Stimulated activated effector memory CD8-positive, alpha-beta T cell treated with anti-CD3 and anti-CD28 coated beads, Interleukin-12 subunit alpha, Interleukin-12 subunit beta, amount 100 ng/mL, for 72 hours (primary cell): ENCODE measurements at places on chromosomes 6 and 20.

DNA sequence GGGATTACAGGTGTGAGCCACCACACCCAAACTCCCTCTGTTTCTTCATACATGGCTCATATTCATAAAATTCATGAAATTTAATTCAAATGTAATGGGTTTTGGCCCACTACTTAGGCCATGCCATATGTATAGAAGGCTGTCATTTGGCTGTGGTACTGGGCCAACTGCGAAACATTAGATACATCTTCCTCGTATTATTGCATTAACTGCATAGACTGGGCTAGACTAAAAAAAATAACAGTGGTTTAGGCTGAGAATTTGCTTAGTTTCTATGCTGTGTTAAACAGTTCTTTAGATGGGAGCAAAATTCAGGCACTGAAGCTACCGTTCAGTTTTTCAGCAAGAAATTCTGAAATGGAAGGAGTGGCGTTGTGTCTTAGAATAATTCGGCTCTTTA is 133.6 kb downstream of the DOK5 start:
- DNase-seq: no peak

DNA sequence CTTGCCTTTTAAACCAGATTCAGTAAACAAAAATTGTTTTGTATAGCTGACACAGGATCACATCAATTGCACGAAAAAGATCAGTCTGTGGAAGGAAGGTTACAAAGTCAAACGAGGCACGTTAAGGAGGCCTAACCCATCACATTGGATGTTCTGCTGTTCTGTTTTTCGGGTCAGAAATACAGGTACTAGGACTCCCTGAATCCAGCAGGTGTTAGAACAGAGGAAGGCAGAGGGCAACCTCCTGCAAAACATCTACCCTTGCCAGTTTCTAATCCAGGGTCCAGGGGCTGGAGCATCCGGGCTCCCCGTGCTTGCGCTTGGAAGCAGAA is 64.6 kb downstream of the PLG start:
- DNase-seq: no peak

DNA sequence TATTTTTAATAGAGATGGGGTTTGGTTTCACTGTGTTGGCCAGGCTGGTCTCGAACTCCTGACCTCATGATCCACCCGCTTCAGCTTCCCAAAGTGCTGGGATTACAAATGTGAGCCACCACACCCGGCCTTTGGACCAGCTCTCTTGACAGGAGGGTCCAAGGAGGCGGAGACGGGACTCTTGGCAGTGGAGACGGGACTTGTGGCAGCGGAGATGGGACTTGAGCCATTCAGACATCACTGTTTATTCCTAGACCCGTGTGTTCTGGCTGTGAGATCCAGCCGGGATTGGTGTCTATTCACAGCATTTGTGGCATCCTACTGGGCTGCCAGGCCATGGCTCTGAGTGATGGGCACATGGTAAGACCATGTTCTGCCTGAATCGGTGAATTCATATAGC is 25.6 kb downstream of the PRPF6 start:
- DNase-seq: no peak

DNA sequence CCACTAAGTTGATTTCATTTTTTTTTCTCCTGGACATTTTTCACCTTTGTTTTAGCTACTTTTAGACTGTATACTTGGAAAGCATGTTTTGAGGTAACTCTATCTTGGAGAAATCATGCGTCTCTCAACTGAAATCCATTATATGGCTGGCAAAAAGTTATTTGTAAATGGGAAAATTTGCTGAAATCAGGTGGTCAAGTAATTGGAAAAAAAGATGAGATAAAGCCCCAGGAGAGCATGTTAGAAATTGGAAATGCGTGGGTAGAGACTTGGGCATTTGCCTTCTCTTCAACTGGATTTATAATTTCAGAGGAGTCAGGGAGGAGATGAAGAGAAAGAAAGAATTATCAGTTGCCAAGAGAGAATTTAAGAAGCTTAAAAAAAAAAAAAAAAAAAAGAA is 217.1 kb upstream of the MAP3K7 start:
- no peak for DNase-seq

DNA sequence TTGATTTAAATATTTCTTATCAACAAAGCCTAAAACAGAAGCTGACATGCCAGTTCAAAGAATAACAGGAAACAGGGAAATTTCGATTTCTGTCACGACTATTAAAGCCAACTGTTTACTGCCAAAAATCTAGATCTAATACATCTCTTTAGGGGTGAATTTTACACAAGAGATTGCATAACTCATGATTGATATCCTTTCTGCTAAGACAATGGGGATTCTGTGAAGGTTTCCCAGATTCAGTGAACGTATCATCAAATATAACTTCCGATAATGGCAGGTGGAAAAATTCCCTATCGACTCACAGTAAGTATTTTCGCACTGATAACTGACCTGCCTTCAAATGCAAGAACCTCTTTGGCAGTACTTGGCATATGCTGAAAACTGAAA is 42.9 kb downstream of the NHSL1 start:
- no peak for DNase-seq

DNA sequence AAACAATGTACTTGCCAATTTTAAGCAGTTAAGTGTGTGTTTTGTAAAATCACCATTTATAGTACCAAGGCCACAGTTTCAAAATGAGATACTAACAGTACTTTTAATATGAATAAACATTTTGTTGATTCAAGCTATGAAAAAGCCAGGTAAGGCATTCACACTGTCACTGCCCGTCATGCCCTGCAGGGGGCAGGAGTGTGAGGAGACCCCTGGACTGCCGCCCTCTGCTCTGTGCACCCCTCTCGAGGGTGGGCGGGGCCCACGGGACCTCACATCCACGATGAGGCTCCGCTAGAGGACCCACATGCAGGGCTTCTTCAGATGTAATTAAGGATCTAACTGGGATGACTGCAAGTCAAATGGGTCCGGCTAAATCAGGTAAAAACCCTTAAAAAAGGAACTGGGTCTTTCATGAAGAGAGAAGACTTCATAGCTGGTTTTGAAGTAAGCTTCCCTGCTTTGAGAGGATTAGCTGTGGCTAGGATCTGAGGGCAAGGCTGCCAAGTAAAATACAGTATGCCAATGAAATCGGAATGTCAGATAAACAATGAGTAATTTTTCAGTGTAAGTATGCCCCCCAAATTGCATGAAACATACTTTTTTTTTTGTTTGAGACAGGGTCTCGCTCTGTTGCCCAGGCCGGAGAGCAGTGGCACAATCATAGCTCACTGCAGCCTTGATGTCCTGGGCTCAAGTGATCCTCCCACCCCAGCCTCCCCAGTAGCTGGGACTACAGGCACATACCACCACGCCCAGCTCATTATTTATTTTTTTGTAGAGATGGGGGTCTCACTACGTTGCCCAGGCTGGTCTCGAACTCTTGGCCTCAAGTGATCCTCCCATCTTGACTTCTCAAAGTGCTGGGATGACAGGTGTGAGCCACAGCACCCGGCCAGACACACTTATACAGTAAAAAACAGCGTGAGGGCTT is 18.7 kb downstream of the DIDO1 start:
- DNase-seq: peak; percentile 70

DNA sequence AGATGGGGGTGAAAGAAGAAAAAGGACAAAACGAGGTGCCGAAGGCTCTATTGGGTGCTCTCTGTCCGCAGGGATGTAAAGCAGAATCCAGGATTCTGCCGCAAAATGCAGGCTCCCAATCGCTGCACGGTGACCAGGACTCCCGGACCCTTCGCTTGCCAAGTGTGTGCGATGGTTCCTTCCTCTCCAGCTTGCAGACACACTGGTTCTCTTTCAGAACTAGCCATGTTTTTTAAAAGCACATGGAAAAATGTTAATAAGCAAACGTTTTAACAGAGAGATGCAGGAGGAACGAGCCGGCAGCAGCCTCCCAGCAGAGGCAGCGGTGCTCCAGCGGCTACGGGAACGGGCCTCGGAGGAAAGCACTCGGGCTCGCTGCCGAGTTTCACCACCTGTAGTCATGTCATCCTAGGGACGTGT is 59.6 kb downstream of the ZNF831 start:
- no peak for DNase-seq

DNA sequence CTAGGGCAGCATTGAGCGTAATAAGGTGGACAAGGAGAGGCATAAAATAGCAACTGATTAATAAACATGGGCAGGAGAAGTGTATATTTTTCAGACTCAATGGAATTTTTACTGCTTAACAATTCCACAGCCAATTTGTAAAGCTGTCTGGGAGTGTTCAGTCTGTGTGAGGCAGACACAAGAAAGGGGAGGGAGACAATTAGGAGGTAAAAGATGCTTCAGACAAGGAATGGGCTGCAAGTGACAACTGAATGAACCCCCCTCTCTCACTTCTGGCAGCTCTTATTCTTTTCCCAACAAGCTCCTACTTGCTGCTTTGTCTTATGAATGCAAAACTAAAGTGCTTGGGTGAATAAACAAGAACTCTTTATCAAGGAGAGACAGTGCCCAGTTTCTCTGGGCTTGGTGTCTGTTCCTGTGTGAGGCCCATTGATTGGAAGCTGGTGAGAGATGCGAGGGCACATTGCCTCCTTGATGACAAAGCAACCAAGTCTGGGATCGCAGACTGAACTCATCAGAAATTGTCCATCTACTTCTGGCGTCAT is 575.3 kb downstream of the RNF144B start:
- DNase-seq: no peak

GRCh38 chr6:77334093-77334492 is 129.2 kb downstream of the HTR1B start:
- DNase-seq: no peak

- DNase-seq: no peak
These were observed 101.1 kb upstream of the CLDN20 start for GRCh38 chr6:155162682-155163081.

DNA sequence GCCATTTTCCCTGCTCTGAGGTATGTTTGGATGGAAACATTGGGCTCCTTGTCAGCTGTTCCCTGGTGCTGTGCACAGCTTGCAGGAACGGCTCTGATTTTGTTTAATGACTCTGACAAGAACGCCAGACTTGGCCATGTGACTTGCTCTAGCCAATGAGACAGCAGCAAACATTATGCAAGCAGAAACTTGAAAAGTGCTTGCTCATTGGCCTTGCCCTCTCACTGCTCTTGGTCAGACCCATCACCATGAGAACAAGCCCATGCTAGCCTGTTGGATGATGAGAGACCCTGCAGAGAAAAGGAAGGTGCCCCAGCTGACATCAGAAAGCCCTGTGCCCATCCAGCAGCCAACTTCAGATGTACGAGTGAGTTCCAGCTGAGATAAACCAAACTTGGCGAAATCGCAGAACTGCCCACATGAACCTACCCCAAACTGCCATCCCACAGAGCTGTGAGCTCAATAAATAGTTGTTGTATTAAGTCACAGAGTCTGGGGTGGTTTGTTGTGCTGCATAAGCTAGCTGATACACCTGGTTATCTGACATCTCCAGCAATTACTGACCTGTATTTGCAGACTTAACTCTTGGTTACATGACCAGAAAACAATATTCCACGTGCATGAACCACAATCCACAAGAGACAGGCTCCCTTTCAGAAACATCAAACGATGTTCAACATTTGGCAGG is 96.9 kb downstream of the JPH2 start:
- no peak for DNase-seq

GRCh38 chr20:24491041-24491756 is 21.8 kb downstream of the SYNDIG1 start:
- no peak for DNase-seq

DNA sequence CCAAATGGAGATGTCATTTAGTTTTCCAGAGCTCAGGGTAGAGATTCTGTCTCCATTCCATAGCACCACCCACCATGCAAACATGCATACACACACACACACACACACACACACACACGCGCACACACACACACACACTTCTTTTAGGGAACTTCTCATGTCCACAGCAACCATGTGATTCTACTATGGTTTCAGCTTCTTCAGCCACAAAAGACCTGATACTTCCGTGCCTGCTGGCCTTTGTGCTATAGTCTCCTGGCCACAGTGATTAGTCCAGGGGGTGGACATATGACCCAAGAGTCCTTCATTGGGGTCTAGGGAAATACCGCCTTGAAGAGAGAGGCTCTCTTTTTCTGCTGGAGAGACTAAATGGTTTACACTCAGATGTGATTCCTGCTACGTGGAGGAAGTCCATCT is 53.5 kb downstream of the CARMIL1 start:
- DNase-seq: no peak

DNA sequence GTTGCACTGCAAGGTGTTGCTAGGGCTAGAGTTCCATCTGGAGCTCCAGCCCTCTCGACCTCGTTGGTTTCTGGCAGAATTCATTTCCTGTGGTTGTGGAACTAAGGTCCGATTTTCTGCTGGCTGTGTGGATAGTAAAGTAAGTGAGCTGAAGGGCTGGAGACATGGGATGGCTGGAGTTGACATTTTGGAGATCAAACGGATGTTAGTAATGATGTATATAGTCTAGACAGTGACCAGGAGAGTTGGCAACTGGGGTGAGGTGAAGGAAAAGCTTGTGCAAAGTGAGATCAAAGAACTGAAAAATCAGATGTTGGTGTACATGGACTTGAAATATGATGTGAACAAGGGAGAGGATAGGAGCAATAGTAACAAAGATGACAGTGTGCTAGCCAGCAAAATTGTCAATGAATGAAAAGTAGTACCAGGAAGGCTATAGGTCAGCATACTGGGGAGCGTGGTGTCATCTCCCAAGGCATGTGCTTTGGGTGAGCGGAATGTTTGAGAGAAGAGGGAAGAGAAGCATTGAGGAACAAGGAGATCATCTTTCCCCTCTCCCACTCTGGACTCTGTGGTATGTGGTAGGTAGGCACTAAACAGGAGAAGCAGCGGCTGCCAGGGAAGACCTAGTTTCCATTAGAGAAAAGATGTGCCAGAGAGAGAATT is 7.8 kb downstream of the QRSL1 start:
- DNase-seq: no peak

DNA sequence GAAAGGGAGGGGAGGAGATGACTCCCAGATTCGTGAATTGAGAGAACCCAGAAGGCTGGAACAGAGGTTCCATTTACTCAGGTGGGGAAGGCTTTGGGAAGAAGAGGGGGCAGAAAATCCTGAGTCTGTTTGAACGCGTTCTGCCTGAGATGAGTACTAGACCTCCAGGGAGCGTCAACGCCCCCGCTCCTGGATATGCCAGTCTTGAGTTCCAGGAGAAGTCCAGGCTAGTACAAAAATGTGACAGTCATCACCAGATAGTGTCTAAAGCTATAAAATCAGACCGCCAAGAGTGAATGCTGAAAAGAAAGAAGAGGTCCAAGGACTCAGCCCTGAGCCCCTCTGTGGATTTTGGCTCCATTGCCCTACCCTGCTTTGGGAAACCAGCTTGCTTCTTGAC is 8.6 kb downstream of the AHCY start:
- DNase-seq: no peak

- DNase-seq: peak; percentile 59
These were observed 1.2 kb downstream of the TRIB3 start for GRCh38 chr20:381581-382290.

GRCh38 chr6:73030257-73030656 is 195.0 kb downstream of the KHDC1L start:
- DNase-seq: no peak
